ENCODE measurements at places on chromosomes 11 and 22. TPM values are rescaled to one million over a fixed set of nuclear protein-coding genes. Genes with fewer than 3 reads are reported as not detected.

Gene RAG2
- total RNA-seq = not detected

Gene KRTAP5-8
- not detected for total RNA-seq

Gene GNAZ
- total RNA-seq = 0.39 TPM

Gene UCP3
- total RNA-seq = 2.0 TPM

Gene CCDC81
- total RNA-seq = 1.5 TPM

Gene PHF21A
- 38.3 TPM for total RNA-seq

Gene B4GAT1
- total RNA-seq = 10.5 TPM

Gene AMOTL1
- total RNA-seq = 5.9 TPM

Gene CCDC73
- 0.11 TPM for total RNA-seq

Gene TMEM191C
- total RNA-seq = 0.52 TPM

Gene GGT1
- 46.2 TPM for total RNA-seq

Gene P2RX6
- 0.07 TPM for total RNA-seq

Gene SEC14L6
- not detected for total RNA-seq

Gene MMP27
- total RNA-seq = not detected

Gene NOL12
- total RNA-seq = 60.6 TPM

Gene KCNK7
- total RNA-seq = 0.78 TPM

Gene C11orf71
- total RNA-seq = 6.3 TPM

Gene PKNOX2
- not detected for total RNA-seq

Gene MS4A3
- total RNA-seq = not detected

Gene FADD
- 44.3 TPM for total RNA-seq

Gene HOATZ
- total RNA-seq = not detected

Gene OR52E8
- total RNA-seq = not detected

Gene ADAMTS15
- total RNA-seq = not detected

Gene API5
- 164 TPM for total RNA-seq

Gene WT1
- not detected for total RNA-seq

Gene OR5M10
- total RNA-seq = not detected

Gene KCNJ11
- 0.83 TPM for total RNA-seq

Gene OR4D5
- total RNA-seq = not detected

Gene DLG2
- 1.8 TPM for total RNA-seq

Gene GNG3
- not detected for total RNA-seq

Gene RGL4
- 4.9 TPM for total RNA-seq

Gene TNNI2
- 0.27 TPM for total RNA-seq

Gene RFPL1
- total RNA-seq = not detected

Gene C22orf42
- total RNA-seq = not detected

Gene RPS6KB2
- total RNA-seq = 70.2 TPM

Gene SSTR3
- total RNA-seq = 0.64 TPM

Gene POU2AF3
- total RNA-seq = not detected

Gene DCHS1
- 0.51 TPM for total RNA-seq

Measured in activated T-helper 2 cell treated with anti-CD3 and anti-CD28 coated beads, Interferon-gamma antibody, Interleukin-2, Interleukin-4, amounts not matched to agents 10 μg/mL and 5 μg/mL and 100 μg/mL, durations not matched to agents 14 hours and 24 hours and 36 hours (primary cell).